ENCODE measurements at places on chromosomes 7 and 10. TPM values are rescaled to one million over a fixed set of nuclear protein-coding genes. Genes with fewer than 3 reads are reported as not detected.

SFXN4 gene
- polyA plus RNA-seq, result 31.1 TPM

NKX2-3 gene
- polyA plus RNA-seq, result not detected

EPHA1 gene
- polyA plus RNA-seq, result 4.1 TPM

ADAM22 gene
- 3.7 TPM for polyA plus RNA-seq

SLC25A40 gene
- polyA plus RNA-seq, result 40.4 TPM

FAM171A1 gene
- 55.5 TPM for polyA plus RNA-seq

STEAP4 gene
- polyA plus RNA-seq, result 0.19 TPM

OPALIN gene
- not detected for polyA plus RNA-seq

SKIDA1 gene
- 3.7 TPM for polyA plus RNA-seq

ZNF485 gene
- polyA plus RNA-seq, result 5.3 TPM

MEIG1 gene
- 0.96 TPM for polyA plus RNA-seq

Measured in left renal pelvis (tissue), 4 donors.